ENCODE measurements at places on chromosomes 7 and 10.

- no peak for DNase-seq
Measured at GRCh38 chr10:29372920-29373319, 84.0 kb downstream of the LYZL1 start.

DNA sequence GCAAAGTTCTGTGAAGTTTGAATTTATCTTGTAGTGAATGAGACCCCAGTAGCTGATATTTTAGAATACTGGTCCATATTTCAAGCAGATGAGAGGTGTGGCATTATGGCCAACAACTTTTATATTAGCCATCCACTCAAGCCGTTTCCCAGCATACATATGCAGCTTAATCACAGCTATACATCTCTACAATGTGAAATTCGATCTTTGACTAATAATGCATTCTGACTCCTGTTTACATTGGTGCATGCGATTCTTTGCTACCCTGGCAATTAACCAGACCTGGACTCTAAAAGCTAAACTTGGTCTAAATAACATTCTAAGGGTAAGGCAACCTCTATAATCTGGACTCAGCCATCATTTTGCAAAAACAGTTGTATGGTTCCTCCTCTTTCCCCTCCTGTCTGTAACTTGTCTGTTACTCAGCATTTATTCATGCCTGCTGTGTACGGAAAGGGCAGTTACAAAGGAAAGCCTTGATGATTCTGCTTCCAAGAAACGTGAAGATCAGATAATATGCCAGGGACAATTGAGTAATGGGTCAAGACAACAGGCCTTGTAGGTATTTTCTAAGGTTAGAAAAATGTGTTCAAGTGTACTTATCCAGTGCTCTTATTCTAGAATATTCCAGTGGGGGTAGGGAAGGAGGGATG, 50.6 kb downstream of the PNLIPRP2 start:
- peak; percentile 50 for DNase-seq

DNA sequence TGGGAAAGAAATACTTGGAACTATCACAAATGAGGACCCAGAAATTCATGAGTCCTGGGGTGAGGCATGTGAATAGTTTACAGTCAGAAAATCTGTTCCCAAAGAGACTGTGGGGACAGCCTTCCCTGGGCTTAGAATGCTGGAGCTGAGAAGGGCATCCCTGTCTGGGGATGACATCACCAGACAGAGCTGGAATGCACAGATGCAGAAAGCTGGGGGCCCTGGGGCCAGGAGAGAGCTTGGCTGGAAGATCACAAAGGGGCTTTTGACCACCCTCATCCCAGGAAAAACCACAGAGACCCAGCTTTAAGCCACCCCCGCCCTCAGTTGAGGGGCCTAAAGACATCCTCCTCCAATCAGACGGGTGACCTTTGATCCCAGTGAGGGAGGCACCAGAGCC, 264.5 kb downstream of the PLXNA4 start:
- no peak for DNase-seq

GRCh38 chr7:118573085-118573484, 348.6 kb downstream of the ANKRD7 start:
- DNase-seq: no peak

GRCh38 chr10:47414752-47415519, 30.8 kb upstream of the ZNF488 start:
- DNase-seq: no peak

DNA sequence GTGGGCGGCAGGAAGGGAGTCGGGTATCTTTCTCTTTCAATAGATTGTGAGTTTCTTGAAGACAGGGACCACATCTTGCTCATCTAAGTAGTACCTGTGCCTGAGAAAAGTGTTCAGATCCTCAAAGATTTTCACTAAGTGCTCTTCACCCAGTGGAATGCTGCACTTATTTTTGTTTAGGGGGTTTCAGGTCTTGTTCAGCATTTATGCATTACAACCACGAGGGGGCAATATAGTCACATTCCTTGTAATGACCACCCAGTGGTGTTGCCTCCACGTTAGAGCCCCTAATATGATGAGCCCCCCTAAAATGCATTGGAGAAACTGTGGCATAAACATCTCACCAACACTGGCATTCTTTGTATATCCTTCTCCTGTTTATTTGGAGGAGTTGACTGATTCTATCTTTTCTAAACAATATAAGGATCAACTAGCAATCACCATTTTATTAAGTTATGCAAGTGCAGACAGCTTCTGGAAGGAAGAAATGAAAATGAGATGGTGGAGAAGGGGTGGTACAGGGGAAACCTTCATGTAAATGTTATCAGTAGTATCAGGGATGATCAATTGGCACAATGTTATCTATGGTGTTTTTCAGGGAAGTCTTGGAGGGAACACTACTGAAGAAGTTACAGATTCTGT, 3.1 kb upstream of the PAPSS2 start:
- peak; percentile 78 for DNase-seq

DNA sequence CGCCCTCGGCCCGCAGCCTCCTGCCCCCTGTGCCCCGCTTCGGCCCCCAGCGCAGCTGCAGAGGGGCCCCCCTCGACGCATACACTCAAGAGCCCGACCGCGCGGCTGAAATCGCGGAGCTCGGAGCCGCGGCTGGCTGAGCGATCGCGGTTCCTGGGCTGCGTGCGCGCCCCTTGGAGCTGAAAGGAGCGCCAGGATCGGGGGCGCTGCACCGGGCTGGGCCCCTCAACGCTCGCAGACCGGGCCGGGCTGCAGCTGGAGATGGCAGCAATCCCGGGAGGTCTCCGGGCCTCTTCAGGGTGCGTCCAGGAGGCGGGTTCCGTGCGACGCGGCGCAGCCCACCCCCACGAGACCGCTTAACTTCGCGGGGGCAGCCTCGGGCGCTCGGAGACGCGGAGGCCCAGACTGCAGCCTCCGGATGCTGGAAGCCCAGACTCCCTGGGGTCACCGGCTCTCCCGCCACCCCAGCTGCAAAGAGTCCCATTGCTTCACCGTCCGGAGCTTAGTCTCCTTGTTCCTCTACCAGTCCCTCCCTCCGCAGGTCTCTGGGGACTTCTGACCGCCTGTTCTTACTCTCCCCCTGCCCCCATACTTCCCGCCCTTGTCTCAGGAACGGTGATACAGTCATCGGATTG, 73.0 kb upstream of the LRRC4 start:
- DNase-seq: no peak

GRCh38 chr10:102421757-102422512, 1.3 kb downstream of the FBXL15 start:
- peak; percentile 37 for DNase-seq

GRCh38 chr7:147584771-147585193, 1005.8 kb upstream of the C7orf33 start:
- no peak for DNase-seq

DNA sequence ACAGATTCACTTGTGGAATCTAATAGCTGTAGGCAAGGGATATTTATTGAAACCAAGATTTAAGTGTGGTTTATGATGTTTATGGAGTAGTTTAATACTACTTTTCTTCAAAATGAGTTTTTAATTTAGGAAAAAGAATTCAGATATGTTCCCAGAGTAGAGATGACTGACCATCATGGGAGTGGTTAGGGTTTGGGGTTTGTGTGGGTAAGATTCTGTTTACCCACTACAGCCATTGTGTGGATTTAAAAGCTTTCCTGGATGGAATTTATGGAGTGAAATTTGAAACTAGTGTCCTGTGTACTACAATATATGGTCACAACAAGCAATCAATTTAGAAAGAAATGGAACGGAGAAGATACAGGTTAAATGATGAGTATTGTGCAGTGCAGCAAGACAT, 453.5 kb downstream of the AUTS2 start:
- DNase-seq: no peak

DNA sequence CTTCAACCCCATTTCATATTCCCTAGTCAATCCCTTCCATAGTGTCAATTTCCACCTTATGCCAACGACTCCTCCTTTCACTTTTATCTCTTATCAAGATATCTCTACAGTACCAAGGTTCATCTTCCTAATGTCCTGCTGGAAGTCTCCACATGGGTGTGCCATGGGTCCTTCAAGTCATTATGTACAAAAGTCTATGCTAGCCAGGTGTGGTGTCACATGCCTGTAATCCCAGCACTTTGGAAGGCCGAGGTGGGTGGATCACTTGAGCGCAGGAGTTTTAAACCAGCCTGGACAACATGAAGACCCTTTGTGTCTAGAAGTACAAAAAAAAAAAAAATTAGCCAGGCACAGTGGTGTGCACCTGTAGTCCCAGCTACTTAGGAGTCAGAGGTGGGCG, 47.6 kb downstream of the PRTFDC1 start:
- DNase-seq: no peak

DNA sequence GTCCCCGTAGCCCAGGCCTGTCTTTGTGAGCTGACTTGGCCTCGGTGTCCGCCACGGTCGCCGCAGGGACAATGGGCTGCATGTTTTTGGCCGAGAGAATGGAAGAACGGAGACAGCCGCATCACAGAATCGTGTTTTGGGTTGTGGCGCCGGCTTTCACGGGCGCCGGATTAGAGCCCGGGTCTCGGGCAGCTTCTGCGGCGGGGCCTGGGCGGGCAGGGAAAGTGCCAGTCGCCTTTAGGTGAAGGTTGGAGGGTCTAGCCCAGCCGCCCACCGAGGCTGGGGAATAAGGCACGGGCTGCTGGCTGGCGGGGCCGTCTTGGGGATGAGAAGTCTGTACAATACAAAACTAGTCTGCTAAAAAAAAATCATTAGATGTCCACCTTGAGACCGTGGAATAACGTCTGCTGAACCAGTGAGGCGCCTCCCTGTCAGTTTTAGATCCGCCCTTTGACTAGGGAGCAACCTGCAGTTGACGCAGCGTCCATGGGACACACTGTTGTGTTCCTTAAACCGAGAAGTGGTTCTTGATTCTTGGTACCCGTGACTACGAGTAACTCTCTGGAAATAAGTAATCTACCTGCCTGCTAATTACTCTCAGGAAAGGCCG, 577 bp downstream of the DNAJB9 start:
- DNase-seq: peak; percentile 61

- peak; percentile 32 for DNase-seq
Measured at GRCh38 chr10:62082729-62083411, 181.4 kb downstream of the ARID5B start.

DNA sequence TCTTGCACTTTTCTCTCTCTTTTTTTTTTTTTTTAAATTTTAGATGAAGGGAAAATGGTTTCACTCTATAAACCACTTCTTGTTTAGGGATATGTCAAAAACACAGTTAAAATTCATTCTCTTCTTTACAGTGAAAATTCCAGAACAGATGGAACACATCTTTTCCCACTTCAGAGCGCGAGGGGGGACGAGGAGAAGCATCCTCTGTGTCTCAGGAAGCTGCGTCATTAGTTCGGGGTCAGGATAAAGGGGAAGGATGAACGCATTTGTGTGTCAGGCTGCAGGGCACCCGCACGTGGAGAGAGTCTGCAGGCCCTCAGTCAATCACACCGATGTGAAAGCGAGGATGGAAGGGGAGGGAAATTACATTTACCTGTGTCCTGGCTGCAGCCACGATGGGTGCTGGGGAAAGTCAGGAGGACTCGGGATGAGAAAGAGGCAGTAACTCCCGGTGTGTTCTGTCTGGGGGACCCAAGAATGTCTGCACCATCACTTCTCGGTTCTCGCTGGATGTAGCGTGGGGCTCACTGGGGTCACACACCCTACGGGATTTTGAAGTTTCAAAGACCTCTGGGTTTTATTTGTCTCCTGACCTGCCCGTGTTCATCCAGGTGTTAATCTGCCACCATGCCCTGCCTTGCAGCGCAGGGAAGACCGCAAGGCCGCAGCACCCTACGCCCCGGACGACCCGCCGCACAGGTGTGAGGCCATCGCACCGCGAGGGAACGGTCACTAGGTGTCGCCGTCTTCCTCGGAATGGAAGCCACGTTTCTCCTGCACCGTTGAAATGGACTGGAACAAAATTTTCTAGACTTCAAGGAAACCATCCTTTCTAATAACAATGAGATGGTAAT, 66.7 kb upstream of the PITRM1 start:
- peak; percentile 67 for DNase-seq

- no peak for DNase-seq
Measured at GRCh38 chr10:77358656-77359055, 279.0 kb downstream of the KCNMA1 start.

DNA sequence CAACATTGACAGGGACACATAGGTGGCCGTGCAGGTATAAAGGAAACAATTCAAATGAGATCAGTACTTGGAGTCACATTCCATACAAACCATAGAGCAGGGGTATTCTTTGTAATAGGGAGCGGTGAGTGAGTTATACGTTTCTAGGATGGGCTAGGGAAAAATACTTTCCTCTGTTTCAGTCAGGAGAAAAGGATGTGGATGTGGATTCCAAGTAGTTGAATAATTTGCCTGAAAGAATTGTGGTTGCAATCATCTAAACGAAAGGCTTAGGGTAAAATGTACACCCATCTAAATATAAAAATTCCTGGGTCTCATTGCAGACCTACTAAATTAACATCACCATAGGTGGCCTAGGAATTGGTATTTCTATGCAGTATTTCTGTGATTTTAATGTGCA, 270.7 kb upstream of the IGFBP3 start:
- DNase-seq: peak; percentile 95

GRCh38 chr7:155277385-155277994, 20.2 kb upstream of the INSIG1 start:
- peak; percentile 64 for DNase-seq

DNA sequence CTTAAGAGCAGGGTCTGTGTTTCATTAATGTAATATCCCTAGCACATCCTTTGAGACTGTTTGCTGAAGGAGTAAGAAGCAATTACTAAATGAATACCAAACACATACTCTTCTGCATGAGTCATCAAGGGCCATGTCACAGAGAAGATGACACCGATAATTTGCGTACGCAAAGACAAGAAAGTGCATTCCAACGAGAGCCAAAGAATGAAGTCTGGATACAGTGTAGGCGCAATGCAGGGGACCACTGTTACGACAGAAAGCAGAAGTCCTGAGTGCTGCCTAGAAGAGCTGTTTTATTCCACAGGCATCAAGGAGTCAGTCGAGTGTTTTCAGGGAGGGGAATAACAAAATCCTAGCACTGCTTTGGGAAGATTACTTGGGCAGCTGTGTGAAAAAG, 62.7 kb downstream of the VPS41 start:
- DNase-seq: peak; percentile 61

DNA sequence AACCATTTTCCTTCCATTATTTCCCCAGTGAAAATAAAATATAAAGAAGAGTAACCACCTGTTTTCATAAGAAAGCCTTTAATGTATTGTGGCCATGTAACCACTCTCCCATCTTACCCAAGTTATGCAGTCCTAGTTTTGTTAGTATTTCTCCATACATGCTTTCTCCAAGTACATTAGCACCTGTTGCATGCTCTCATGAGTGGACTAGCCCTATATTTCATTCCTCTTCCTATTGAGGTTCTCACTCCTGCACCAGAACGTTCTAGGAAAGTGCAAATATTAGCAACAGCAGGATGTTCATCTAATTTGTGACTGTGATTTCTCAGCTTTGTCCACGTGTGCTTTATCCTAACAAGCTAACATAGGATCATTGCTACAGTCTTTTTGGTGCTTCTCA, 155.1 kb upstream of the NPVF start:
- DNase-seq: no peak

Data from ELR (cell line).